ENCODE measurements at places on chromosomes 6 and 20.

DNA sequence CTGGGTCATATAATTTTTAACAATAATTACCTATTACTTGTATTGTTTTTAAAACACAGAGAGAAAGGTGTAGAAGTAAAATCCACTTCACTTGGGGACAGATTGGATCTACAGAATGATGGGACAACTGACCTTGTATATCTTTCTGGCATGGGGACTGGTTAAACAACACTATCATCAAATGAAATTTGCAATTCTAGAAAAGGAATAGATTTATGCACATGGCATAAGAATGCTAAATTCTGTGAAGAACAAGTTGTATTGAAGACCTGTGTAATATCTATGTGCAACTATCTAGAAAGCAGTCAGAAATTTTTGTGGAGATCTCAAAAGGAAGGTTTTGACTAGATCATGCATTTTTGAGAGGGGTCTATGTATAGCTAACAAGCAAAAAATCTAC, 106.3 kb upstream of the BMP5 start:
- no peak for DNase-seq

- DNase-seq: no peak
Observed at GRCh38 chr20:62726716-62727583, 18.3 kb downstream of the NTSR1 start.

DNA sequence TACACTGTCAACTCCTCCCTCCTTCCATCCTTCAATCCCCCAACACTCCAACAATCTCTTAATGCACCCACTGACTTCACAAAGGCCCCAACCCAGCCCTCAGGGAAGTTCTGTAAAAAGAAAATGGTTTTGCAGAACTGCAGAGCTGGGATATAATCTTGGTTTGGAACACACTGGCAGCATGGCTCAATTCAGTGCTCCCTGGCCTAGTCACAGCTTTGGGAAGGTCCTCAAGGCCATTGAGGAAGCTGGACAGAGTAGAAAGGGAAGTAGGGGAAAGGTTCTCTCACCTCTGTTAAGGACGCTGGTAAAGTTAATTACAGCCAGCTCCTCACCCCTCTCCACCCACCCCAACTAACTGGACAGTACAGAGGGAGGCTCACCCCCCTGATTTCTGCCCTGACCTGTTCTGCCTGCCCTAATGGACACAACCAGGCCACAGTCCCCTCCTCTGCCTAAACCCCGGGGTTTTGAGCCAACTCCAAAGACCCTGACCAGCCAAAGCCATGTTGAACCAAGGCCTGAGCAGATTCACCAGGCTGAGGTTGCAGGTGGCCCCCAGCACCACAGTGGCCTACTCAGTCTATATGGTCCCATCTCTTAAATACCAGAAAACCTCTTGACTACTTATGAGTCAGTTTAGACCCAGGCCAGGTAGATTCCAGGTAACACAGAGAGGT, 49.2 kb downstream of the MAFB start:
- DNase-seq: no peak

DNA sequence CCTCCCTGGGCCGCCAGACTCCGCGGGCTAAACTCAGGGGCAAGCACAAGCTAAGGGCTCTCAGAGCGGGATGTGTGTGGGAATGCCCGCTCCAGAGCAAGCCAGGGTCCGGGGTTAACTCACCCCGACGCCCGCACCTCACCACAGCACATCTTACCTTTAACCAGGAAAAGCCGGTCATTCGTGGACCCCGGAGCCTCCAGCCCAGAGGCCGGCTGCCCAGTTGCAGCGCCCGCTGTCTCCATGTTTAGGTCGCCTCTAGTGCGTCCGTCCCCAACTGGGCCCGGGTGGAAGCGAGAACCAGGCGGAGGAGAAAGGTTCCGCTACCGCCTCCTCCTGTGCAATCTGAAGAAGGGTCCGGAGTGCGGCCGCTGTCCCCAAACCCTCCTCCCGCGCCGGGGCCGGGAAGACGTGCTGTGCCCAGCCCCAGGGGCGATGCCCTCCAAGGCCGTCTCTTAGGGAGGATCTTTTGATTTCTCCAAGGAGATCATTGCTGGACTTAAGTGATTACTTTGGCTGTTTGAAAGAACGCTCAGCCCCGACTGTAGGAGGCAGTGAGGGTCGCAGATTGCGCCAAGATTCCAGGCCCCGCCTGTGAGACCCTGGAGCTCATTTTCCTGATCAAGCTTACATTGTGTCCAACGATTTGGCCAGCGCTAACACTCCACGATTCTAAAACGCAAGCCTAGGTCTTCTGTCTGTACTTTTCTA, at the start of gene TMEM242:
TMEM242 (minus strand) TSS at position 265 of the 711 bp plus-strand sequence; CDS start at position 245, 20 bp downstream.
- peak; percentile 91 for DNase-seq

- DNase-seq: no peak
Observed at GRCh38 chr20:23461180-23461579, 8.5 kb upstream of the CST11 start.

DNA sequence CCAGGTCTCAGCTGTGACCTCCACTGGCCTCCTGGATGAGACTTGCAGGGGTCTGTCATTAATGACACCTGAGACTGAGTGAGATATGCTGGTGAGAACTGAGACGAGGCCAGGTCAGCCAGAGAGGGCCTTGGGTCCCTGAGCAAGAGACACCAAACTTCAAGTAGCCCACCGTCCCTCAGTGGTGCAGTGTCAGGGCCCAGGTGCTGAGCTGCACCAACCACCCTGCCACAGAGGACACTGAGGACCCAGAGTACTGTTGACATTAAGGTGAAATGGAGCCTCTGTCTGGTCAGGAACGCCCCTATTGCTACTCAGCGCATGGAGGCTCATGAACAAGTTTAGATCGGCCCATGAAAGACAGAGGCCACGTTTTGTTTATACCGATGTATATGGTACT, 64.1 kb upstream of the SCP2D1 start:
- DNase-seq: no peak

- peak; percentile 71 for DNase-seq
Observed at GRCh38 chr6:109241199-109241598, 141.1 kb downstream of the CD164 start.

DNA sequence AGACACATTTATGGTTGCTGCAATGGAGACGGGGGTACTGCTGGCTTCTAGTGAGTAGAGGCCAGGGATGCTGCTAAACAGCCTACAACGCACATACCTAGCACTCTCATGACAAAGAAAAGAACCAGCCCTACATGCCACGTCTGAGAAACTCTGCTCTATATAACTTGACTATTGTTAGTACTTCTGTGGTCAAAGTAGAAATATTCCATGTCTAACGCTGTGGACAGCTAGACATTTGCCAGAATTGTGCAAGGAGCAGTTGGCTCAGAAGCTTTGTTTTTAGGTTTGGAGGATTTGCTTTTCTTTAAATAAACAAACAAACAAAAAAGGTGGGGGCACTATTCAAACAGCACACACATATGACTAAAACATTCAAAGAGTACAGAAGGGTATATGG, 20.5 kb downstream of the UBE2V1 start:
- no peak for DNase-seq

GRCh38 chr6:170393807-170394399, 87.3 kb downstream of the FAM120B start:
- no peak for DNase-seq

GRCh38 chr6:160348223-160349019, at the start of gene SLC22A3:
TSS of gene SLC22A3 (plus strand) at chr6:160348378. CDS start at chr6:160348420, 42 bp downstream.
- DNase-seq: peak; percentile 20

- no peak for DNase-seq
Observed at GRCh38 chr20:59137532-59137931, 26.1 kb upstream of the ZNF831 start.

- peak; percentile 62 for DNase-seq
Observed at GRCh38 chr6:71468841-71469700, 180.5 kb downstream of the OGFRL1 start.

GRCh38 chr6:141359953-141360352, 772.8 kb upstream of the GJE1 start:
- DNase-seq: no peak

DNA sequence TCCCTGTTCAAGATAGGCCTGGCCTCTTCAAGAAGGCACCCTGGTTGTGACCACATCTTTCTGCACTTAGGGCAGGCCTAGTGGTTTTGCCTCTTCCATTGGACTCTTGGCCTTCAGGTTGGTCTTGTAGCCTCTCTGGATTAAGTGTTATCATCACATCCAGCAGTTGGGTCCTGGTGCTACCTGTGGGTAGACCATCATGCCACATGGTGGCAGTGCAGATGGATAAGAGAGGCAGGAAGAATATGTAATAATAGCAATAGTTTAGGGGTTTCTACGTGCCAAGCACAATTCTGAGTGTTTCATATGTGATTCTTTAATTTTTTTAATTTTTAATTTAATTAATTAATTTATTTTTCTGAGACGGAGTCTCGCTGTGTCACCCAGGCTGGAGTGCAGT, 28.5 kb upstream of the SNRPB2 start:
- DNase-seq: peak; percentile 58

GRCh38 chr6:90478278-90478677, 108.6 kb downstream of the MAP3K7 start:
- DNase-seq: no peak

DNA sequence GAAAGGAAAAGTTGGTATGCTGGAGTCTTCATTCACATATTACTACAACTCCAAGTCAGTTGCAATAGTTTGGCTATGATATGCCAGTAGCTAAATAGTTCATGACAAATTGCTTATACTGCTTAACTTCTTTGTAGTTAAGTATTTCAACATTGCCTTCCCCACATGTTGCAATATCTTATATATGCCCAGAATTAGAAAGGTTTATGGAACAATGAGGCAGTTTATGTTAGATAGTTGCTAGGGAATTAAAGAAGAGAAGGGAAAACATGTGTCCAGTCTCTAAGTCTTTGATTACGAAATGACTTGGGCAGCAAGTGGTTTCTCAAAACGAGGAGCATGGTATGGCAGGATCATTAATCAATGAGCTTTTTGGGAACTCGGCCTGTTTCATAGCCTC, 145.8 kb downstream of the PLCB4 start:
- no peak for DNase-seq

DNA sequence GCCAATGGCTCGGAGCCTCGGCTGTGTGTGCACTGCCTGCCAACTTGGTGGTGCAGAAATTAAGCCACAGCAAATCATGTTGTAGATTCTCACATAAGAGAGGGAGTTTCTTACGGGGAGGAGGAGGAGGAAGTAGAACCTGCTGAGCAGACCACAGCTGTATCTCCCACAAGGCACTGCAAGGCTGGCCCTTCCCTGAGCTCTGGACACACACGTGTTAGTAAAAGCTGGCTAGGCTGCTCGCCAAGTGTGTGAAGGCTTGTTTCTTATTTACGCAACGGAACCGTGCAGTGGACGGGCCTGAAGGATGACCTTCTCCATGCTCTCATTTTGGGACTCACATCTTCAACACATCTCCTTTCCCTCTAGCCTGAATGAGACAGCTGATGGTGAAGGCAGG, 15.7 kb upstream of the QKI start:
- DNase-seq: no peak

GRCh38 chr6:116278854-116279231, 887 bp downstream of the TSPYL1 start:
- no peak for DNase-seq

DNA sequence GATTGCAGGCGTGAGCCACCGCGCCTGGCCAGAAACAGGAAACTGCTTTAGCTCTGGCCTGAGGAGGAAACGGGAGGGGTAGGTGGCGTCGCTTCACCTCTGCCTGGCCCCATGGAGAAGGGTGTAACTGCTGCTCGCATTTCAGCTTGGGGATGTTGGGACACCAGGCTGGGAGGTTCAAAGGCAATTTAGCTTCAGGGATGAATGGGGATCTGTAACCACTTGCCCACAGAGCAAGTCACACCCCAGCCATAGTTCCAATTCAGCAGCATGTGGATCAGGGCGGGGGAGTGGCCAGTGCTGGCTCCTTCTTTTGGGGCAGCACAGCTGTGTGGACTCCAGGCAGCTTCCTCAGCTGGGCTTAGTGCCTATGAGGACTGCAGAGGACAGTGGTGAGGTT, 34.8 kb upstream of the NUP153 start:
- no peak for DNase-seq

DNA sequence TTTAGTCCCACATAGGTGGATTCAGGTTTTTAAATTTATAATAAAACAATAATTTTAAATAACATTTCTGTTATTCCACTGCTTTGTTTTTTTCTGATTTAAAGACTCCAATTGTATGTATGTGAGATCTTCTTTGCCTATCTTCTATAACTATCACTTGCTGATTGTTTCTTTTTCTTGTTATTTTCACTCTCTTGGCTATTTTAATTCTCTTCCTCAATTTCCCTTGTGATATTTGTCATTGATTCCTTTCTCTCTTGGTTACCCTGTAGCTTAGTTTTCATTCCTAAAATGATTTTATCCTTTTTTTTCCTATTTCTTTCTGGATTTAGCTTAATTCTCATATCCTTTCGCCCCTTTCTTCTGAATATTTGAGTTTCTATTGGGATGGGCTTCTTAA, 227.3 kb upstream of the TENT5A start:
- no peak for DNase-seq

DNA sequence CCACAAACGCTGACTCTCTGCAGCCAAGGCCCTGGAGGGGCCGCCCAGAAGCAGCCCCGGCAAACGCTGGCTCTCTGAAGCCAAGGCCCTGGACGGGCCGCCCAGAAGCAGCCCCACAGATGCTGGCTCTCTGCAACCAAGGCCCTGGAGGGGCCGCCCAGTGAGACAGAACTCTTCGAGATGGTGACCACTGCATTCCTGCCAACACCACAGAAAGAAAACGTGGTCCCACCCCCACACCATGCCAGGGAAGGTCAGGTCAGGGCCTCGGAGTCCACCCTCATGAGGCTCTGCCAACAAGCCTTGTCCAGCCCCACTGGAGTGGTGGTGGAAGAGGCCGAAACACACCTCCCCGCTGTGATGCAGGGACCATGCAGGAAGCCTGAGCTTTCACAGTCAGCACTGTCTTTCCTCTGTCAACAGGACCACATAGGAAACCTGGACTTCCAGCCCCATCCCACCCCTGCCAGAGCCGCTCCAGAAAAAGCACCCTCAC, 97.5 kb downstream of the DLL1 start:
- DNase-seq: no peak

- DNase-seq: peak; percentile 40
Observed at GRCh38 chr6:25237579-25237978, 41.6 kb upstream of the CARMIL1 start.

DNA sequence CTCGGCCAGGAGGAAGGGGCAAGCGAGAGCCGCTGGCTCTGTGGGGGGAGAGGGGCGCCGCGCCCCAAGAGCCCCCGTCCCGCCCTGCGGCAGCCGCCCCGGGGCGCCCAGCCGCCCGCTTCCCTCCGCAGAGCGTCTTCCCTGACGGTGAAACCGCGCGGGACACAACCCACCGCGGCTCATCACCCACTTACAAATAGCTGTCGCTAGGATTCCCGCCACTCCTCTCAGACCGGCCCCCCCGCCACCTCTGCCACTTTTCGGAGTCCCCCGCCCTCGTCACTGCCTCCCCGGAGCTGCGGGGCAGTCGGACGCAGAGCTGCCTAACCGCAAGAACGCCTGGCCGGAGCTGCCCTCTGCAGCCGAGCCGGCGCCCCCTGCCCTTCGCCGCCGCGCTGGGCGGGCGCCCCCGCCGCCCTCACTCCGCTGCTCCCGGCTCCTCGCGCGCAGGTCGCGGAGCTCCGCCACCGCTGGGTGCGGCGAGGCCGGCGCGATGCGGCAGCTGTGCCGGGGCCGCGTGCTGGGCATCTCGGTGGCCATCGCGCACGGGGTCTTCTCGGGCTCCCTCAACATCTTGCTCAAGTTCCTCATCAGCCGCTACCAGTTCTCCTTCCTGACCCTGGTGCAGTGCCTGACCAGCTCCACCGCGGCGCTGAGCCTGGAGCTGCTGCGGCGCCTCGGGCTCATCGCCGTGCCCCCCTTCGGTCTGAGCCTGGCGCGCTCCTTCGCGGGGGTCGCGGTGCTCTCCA, at the start of gene SLC35D3:
SLC35D3 (plus strand) TSS at position 366 of the 749 bp plus-strand sequence; CDS start at position 494, 128 bp downstream.
- no peak for DNase-seq

- no peak for DNase-seq
Observed at GRCh38 chr6:86728976-86729375, 208.4 kb upstream of the HTR1E start.

GRCh38 chr6:25578538-25578937, 73.5 kb upstream of the SCGN start:
- no peak for DNase-seq

GRCh38 chr20:21511485-21511849, 2.4 kb downstream of the NKX2-2 start:
- DNase-seq: no peak

Data from PC-3 (cell line).